RKO (cell line): ENCODE measurements at places on chromosomes 13 and 19.

GRCh38 chr13:47959468-47960247, 41.4 kb downstream of the SUCLA2 start:
- DNase-seq, result no peak

DNA sequence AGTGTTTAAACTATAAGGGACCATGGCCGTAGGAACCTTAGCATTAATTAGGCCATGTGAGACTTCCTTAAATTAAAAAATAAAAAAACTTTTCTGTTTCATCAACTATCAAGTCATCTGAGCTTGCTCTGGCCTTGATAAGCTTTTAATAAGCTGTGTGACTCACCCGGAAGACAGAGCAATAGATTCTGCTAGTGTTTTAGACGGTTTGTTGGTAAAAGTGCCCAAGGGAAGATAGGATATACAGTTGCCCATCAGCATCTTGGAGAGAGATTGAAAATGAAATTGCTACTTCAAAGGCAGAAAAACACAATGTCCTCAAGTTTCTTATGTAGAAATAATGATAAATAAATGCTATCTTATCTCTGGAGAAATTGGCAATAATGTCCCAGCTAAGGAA, 31.2 kb upstream of the RCBTB2 start:
- no peak for DNase-seq

GRCh38 chr13:44792096-44792495, 197.2 kb downstream of the NUFIP1 start:
- no peak for DNase-seq

- DNase-seq, result no peak
Measured at GRCh38 chr13:36555151-36555986, 118.5 kb upstream of the SERTM1 start.

- no peak for DNase-seq
Measured at GRCh38 chr19:18346091-18346490, 5.7 kb downstream of the PGPEP1 start.

DNA sequence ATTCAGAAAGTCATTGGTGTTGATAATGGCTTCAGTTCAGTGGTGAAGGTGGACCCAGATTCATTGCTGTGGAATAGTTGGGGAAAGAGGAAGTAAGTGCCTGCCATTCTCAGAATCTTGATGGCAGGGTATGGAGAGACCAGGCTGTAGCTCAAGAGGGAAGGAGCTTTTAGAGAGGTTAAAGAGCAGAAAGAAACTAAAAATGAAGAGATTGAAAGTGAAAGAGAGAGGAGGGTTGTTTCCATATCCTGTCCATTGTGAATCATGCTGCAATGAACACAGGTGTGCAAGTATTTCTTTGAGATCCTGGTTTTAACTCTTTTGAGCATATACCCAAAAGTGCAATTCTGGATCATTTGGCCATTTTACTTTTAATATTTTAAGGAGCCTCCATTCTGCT, 12.5 kb downstream of the GJB6 start:
- DNase-seq, result no peak

- DNase-seq, result no peak
Measured at GRCh38 chr19:3098141-3098514, 4.0 kb downstream of the GNA11 start.

DNA sequence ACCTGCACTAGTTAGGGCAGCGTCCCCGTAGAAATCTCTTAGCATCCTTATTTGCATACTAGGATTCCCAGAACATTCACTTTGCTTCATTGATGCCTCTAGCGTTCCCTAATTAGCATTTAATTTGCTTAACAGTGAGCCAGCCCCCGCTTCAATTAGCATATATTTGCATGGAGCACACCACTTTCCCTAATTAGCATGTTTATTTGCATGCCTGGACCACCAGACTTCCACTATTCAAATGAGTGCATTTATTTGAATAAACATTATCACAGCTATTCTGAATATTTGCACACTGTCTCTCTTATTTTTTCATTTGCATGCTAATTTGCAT, 69.6 kb downstream of the RYR1 start:
- DNase-seq, result no peak

DNA sequence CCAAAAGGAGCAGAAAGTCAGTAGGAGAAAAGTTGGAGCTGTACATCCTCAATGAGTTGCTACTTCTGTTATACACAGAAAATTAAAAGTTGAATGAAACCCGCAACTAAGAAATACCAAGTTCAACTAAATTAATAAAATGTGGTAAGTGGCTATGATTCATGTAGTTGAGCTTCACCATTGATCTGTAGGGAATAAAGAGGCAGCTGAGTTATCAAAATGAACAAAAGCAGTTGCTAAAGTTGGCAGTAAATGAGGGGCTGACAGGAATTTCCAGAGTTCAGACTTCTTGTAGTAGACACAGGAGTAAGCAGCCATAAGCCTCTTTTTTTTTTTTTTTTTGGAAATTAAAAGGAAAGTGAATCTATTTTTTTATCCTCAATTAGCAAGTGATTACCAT, 234.6 kb downstream of the POSTN start:
- DNase-seq, result no peak

DNA sequence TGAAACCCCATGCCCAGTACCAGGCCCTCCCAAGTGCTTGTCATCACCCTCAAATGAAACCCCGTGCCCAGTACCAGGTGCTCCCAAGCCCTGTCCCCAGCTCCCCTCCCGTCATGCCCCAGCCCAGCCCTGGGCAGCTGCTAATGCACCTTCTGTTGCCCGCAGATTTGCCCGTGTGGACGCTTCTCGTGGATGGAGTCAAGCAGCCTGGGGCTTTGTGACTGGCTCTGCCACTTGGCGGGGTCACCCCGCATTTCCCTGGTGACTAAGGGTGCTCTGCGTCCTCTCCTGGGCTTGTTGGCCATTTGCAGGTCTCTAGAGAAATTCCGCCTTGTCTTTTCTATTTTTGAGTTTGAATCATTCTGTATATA, 82.7 kb downstream of the ATP11A start:
- DNase-seq, result no peak

- DNase-seq, result no peak
Measured at GRCh38 chr19:39737891-39738290, at the start of gene CLC. Gene CLC (minus strand): TSS chr19:39738029. CDS start chr19:39737952, 77 bp downstream.

GRCh38 chr13:34857558-34858325, 84.3 kb upstream of the NBEA start:
- no peak for DNase-seq

- DNase-seq, result no peak
Measured at GRCh38 chr19:11031421-11032070, 57.7 kb upstream of the LDLR start.

- DNase-seq, result no peak
Measured at GRCh38 chr19:42174958-42175734, 42.3 kb downstream of the DEDD2 start.

- DNase-seq, result no peak
Measured at GRCh38 chr13:74870865-74871264, 611.1 kb downstream of the TBC1D4 start.

DNA sequence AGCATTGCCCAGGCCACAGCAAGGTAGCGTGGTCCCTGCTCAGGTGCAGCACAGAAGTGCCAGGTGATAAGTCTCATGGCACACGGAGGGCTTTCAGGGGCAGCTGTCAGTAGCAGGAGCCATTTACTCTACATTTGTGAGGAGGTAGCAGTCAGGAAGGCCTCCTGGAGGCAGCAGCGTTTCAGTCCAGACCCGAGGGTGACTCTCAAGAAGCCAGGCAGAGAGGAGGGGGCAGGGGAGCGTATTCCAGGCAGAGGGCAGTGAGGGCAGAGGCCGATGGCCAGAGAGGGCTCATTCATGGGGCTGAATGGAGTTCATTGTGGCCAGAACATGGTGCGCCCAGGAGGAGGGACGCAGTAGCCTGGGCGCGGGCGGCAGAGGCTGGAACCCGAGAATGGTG, 8.9 kb downstream of the PIAS4 start:
- no peak for DNase-seq

- no peak for DNase-seq
Measured at GRCh38 chr13:98150832-98151479, 8.1 kb downstream of the FARP1 start.

- no peak for DNase-seq
Measured at GRCh38 chr13:41864658-41865057, 96.3 kb downstream of the VWA8 start.

DNA sequence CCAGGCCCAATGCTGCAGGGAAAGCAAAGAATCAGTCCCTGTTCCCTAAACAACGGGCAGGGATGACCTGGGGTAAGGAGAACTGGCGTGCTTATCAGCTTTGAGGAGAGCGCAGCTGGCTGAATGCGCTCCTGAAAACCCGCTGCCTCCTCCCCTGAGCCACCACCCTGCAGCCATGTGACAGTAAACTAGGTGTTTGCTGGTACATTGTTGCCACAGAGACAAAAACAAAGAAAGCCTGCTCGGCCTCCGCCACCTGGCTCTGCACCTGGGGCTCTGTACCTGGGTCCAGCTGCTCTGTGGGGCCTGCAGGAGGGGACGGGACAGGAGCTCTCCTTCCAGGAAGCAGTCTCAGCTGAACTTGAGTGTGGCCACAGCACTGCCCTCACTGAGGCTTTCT, 21.8 kb downstream of the MCF2L start:
- no peak for DNase-seq

GRCh38 chr19:50475101-50475568, 1.2 kb upstream of the EMC10 start:
- DNase-seq, result no peak

- DNase-seq, result peak; percentile 49
Measured at GRCh38 chr13:52405767-52406494, at the start of gene THSD1. Gene THSD1 (minus strand): TSS chr13:52406172. CDS start chr13:52402600, 3,572 bp downstream.

DNA sequence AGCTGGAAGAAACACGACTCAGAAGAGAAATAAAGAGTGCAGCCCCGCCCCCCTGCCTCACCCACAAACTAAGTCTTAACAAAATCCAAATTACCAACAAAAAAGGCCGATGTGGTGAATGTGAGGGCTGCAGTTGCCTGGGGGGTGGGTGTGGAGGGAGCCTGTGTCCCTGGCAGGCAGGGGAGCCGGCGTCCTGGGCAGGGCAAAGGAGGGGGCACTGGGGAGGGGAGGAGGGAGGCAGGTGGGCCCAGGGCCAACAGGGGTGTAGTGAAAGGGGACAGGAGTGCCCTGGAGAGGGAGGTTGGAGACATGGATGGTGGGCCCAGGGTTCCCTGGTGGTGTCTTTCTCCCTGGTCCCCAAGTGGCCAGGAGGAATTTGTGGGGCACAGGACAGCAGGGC, 4.0 kb downstream of the IRGC start:
- DNase-seq, result no peak

GRCh38 chr19:41886761-41887710, 4.1 kb downstream of the ARHGEF1 start:
- no peak for DNase-seq

DNA sequence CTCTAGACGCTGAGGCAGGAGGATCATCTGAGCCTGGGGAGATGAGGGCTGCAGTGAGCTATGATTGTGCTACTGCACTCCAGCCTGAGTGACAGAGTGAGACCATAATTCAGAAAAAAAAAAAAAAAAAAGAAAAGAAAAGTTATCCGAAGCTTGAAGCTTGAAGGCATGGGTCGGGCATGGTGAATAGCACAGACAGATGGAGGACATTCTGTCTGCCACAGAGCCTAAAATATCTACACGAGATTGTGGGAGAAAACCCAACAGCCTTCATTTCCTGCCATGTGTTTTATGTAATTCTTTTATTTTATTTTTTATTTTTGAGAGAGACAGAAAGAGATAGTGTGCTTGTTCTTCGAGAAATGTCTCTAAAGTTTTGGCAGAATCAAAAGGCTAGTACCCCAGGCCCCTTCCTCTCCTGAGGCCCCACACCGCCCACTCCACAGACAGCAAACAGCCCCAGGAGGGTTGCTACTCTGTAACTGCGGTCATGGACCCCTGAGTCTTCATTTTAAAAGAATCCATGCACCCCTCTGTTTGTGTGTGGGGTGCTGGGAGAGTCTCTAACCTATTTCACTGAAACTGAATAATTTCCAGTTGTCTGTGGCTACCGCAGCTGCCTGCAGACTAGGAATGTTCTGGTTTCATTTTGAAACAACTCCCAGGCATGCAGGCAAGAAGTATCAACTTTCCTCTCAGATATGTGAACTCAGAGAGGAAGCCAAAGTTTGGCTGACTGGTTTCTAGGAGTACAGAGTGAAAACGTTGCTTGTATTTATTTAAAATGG, 38.4 kb upstream of the RCBTB2 start:
- no peak for DNase-seq

- DNase-seq, result no peak
Measured at GRCh38 chr19:31548941-31549340, 199.7 kb upstream of the TSHZ3 start.

- DNase-seq, result no peak
Measured at GRCh38 chr19:57033576-57033975, 86.2 kb upstream of the USP29 start.

DNA sequence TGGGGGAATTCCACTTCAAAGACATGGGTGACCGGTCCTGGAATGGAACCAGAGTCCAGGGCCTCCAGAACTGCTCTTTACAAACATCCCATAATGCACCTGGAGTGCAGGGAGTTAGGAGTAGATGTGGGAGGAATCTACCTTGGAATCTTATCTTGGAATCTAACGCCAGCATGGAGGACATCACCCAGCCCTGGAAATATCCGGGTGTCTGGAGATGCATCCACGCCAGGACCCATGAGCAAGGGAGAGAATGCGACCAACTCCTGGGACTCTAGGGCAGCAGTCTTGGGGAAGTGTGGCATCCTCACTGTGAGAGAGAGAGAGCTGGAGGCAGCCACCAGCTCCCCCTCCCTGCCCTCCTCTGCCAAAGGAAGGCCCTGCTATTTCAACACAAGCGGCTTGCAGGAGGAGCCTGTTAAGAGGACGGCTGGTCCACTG, 211.8 kb downstream of the UQCRFS1 start:
- DNase-seq, result no peak

DNA sequence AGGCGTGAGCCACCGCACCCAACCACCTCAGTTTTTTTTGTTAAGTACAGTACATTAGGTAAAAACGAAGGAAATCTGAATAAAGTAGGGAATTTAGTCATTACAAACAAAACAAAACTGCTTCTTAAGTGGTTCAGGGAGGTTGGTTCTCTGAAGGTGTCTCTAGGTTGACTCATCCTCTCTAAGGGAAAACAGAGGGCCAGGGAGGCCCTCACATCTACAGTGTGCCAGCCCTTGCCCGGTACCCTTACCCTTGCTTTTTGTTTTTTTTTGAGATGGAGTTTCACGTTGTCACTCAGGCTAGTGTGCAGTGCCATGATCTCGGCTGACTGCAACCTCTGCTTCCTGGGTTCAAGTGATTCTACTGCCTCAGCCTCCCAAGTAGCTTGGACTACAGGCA, 17.2 kb upstream of the JUND start:
- DNase-seq, result no peak

DNA sequence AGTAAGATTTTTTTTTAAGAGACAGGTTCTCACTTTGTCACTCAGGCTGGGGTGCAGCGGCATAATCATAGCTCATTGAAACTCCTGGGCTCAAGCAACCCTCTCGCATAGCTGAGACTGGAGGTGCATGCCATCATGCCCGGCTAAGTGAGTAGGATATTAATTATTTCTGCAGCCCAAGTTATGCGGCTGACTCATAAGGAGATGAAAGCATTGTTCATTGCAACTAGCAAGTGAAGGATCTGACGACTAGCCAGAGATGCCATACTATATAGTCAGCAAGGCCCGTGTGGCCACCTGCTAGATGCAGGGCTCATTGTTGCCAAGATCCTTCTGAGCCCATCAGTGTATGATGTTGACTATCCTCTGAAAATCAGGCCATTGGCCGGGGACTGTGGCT, 45.2 kb downstream of the ABCC4 start:
- DNase-seq, result peak; percentile 98

GRCh38 chr19:32241306-32241705, 104.1 kb upstream of the ZNF507 start:
- no peak for DNase-seq
